Glutamatergic neuron (in vitro differentiated cells): ENCODE measurements at places on chromosomes 2 and 18. TPM values are rescaled to one million over a fixed set of nuclear protein-coding genes. Genes with fewer than 3 reads are reported as not detected.

The CNOT11 gene
- 35.6 TPM for total RNA-seq

DNA sequence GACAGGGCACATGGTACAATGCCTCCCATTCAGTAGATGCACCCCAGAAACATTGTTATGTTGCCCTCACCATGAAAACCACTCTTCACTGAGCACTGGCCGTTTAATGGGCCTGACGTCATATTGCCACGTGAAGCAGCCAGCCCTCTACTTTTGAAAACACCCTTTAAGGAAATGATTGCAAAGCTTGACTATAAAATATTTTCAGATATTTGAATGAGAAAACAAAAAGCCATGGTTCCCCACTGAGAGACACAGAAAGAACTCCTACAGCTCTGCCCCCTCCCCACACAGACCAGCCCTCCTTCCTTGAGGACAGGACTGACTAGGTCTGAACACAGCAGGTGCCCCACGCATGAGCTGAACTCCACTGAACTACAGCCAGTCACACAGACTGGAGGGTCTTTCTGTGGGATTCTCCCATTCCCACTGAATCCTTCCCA, 349.1 kb downstream of the ANAPC1 start:
- no peak for DNase-seq

- peak; percentile 26 for DNase-seq
Measured at GRCh38 chr18:499776-500631, 497 bp downstream of the COLEC12 start.

- DNase-seq, result no peak
Measured at GRCh38 chr2:190533175-190533967, 1.2 kb downstream of the NEMP2 start.
